ENCODE measurements at places on chromosomes 5 and 9.

GRCh38 chr9:129162497-129163197 is 15.4 kb downstream of the IER5L start:
- DNase-seq, result no peak

DNA sequence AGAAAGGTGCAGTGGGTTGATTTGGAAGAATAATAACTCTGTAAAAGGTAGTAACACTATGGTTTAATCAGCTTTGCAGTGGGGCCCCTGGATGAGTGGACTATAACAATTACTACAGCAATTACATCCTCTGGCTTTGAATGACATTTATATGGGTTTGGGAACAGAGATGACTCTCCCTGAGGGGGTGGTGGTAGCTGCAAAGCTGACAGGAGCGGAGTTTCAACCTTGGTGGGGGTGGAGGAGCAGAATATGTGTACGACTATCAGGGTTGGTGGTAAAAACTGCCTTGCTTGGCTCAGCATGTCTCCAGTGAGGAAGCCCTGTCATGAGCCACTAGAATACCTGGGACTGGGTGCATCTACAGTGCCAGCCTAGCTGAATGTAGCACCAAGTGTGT is 28.3 kb upstream of the NR3C1 start:
- no peak for DNase-seq

GRCh38 chr9:128286440-128286839 is 10.4 kb downstream of the SWI5 start:
- DNase-seq, result no peak

DNA sequence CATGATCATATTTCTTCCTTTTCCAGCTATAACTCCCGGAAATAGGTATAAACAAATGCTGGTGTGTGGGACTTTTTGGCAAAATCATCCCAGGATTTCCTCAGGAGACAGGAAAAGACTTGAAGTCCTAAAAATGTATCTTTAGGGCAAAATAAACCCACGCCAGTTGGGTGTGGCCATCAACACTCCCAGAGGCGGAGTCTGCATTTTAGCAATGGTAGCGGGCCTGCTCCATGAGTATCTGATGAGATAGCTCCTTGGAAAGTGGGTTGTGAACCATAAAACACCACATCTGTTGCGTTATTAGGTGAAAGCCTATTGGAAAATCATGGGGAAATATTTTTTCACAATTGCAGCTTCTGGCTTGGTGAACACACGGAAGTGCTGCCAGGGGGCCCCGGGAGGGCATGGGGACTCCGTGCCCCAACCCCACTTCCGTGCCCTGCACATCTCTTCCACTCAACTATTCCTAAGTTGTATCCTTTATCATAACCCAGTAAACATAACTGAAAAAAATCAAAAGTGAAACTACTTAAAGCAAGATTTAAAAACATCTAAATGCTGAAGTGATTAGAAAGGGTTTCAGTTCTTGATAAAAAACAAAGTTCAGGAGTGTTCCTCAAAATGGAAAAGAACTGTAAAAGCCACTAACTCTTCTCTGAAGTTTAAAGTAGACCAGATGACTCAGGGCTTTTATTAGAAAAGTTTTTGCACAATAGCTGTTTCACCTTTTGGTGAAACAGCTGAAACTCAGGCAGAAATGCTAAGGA is 111.2 kb downstream of the LRRC70 start:
- DNase-seq, result no peak

GRCh38 chr5:399296-400281 is 43.4 kb upstream of the EXOC3 start:
- no peak for DNase-seq

DNA sequence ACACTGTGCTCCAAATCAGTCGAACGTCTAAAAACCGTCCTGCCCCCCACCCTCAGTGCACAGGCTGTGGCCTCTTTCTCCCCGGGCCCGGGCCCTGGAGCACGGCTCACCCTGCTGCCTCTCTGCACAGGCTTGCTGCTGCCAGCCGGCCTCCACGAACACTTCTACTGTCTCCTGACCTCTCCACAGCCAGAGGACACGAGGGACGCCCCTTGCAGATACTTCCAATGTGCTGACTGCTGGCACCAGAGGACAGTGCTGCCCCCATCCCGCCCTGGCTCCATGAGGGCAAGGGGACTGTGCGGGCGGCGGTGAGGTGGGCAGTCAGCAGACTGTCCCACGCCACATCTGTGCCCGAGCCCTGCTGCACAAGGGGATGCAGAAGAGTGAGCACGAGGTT is 174.8 kb downstream of the COL23A1 start:
- no peak for DNase-seq
